Activated CD8-positive, alpha-beta memory T cell treated with anti-CD3 and anti-CD28 coated beads, Interleukin-2, amount 50 U/mL, for 48 hours (primary cell): ENCODE measurements at places on chromosomes 16 and 17.

DNA sequence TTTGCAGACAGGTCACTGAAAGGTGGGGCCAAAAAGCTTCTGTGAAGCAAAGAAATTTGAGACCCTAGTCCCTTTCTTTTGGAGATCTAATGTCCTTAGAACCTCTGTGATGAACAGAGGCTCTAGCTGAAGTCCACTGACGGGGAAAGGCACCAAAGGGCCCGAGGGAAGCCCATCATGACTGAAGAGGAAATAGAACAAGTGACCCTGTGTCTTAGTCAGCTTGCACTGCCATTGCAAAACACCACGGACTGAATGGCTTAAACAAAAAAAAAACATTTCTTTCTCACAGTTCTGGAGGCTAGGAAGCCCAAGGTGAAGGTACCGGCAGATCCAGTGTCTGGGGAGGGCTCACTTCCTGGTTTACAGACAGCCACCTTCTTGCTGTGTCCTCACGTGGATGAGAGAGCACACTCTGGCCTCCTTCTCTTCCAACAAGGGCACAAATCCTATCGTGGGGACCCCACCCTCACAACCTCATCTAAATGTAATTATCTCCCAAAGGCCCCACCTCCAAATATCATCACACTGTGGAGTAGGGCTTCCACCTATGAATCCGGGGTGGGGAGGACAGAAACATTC is 24.3 kb upstream of the ASGR2 start:
- no peak for DNase-seq

DNA sequence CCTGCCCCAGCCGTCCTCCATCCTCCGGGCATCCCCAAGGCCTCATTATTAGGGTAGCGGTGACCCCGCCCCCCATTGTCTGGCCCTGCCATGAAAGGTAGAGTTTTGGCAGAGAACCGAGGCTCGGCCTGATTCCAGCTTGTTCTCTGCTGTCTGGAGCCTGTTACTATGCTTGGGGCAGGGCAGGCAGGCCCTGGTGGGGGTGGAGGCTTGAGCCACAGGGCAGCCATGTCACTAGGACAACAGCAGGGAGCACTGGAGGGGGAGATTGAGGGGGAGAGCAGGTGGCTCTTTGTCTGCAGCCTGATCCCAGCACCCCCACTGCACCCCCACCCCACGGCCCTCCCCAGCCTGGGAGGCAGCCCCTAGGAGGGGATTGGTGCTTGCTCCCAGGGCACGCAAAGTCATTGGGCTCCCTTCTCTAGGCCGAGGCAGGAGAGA is 15.4 kb downstream of the RHBDL3 start:
- no peak for DNase-seq

- DNase-seq: no peak
These were observed 20.3 kb upstream of the SLC52A1 start for GRCh38 chr17:5055543-5055942.

GRCh38 chr17:14594690-14595089 is 293.8 kb downstream of the HS3ST3B1 start:
- DNase-seq: no peak

- no peak for DNase-seq
These were observed 21.2 kb downstream of the ERAL1 start for GRCh38 chr17:28875848-28876550.

- no peak for DNase-seq
These were observed 14.4 kb downstream of the ADAM11 start for GRCh38 chr17:44773140-44773539.

- peak; percentile 48 for DNase-seq
These were observed 1253.7 kb upstream of the CDH8 start for GRCh38 chr16:63289834-63290460.

DNA sequence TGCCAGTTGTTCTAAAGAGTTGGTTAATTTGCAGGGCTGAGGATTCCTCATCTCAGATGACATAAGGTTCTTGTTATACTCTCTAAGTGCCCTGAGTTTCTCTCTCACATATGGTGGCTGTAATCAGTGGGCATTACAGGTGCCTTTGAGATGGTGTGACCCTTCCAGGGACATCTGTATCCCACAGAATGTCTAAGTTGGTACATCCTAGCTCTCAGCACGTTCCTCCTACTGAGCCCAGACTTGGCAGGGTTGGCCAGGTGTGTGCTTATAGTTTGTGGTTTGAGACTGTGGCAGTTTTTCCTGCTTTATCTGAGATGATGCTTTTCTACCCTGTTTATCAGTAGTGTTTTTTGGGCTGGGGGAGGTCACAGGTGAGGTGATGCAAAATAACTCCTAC is 36.3 kb downstream of the SPECC1 start:
- DNase-seq: no peak

GRCh38 chr17:7846063-7846735 is 8.7 kb upstream of the TMEM88 start:
- no peak for DNase-seq

- no peak for DNase-seq
These were observed 68.4 kb downstream of the CMC2 start for GRCh38 chr16:80938004-80938878.

DNA sequence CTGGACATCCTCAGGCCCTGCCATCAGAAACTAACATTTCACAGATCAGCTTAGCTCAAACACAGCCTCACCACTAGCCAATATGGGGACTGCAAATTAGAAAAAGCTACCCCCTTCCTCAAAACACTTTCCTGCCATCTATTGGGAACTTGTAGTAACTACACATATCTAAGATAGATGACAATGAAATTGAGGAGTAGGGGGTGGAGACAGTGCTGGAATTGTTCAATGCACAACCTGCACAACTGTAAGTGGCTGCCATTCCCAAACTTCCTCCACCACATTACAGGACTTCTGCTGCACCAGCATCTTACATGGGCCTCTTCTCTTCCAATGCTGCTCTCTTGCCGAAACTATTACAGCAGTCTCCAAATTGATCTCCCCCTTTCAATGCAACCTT is 21.9 kb downstream of the AIPL1 start:
- no peak for DNase-seq

DNA sequence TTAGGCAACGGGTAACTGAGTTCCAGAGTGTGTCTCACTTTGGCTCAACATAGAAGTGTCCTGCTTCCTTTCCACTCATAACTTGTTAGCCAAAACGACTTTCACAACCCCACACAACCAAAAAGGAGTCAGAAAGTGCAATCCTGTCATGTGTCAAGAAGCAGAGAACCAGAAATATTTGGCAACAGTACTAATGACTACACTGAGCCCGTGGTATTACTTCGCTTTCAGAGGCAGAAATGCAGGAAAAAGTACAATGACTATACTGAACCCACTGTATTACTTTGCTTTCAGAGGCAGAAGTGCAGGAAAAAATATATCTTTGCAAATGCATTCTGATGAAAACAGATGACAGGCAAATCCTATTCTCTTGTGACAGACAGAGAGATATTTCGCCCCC is 484.6 kb downstream of the KIF2B start:
- DNase-seq: no peak

DNA sequence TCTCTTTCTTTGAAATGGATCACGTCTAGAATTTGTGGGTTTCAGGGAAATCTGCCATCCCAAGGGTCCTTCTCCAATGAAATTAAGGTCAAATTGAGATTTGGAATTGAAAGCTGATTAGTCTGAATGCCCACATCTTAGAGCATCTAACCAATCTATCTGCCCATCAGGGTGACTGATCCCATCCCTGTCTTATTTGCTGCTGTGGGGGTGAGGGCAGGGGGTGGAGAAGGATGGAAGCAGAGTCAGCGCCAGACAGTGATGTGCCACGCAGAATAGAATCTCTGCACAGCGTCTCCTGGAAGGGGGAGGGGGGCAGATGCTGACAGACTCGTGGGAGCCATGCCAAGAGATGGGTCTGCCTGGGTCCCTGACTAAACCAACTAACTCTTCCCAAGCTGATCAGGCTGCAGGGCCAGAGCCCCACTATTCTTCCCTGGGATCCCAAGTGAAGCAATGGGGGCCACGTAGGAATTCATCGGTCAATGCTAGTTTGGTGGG is 32.1 kb downstream of the CDK5RAP3 start:
- no peak for DNase-seq

DNA sequence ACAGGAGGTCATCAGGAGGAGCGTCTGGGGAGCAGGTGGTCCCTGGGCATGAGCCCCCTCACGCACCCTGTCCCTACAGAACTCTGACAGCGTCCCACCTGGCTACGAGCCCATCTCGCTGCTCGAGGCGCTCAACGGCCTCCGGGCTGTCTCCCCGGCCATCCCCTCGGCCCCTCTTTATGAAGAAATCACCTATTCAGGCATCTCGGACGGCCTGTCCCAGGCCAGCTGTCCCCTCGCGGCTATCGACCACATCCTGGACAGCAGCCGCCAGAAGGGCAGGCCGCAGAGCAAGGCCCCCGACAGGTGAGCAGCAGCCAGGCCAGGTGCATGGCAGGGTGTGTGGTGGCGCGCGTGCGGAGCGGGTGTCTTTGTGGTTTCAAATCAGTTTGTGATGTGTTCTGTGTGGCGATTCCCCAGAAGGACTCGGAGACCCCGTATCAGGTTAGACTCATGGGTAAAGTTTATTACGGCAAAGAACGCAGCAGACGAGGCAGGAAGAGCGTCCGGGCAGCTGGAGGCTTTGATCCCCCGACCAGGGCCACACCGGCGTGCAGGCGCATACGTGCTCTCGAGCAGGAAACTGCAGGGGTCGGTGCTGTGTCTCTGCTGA is 11.8 kb upstream of the NUDT16L1 start:
- DNase-seq: no peak

DNA sequence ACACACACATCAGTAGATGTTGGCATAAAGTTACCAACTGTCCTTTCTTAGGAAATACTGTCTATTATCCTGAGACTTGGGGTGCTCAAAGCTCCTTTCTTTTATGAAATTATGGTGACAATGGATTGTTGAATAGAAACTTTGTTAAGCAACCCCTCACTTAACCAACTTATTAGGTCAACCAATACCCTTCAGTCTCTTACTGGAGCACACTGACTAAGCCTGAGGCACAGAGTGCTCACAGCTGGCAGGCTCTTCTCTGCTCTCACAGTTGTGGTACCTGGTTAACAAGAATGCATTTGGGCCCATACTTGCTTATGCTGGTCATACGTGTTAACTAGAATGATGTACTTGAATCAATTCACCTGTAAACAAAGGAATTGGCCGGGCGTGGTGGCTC is 24.8 kb downstream of the CD300LF start:
- DNase-seq: no peak

GRCh38 chr17:32658470-32659418 is 172.0 kb downstream of the CDK5R1 start:
- no peak for DNase-seq

- no peak for DNase-seq
These were observed 171.7 kb downstream of the HAPSTR1 start for GRCh38 chr16:9262941-9263715.

GRCh38 chr16:58652741-58653140 is 23.1 kb upstream of the CNOT1 start:
- DNase-seq: no peak

DNA sequence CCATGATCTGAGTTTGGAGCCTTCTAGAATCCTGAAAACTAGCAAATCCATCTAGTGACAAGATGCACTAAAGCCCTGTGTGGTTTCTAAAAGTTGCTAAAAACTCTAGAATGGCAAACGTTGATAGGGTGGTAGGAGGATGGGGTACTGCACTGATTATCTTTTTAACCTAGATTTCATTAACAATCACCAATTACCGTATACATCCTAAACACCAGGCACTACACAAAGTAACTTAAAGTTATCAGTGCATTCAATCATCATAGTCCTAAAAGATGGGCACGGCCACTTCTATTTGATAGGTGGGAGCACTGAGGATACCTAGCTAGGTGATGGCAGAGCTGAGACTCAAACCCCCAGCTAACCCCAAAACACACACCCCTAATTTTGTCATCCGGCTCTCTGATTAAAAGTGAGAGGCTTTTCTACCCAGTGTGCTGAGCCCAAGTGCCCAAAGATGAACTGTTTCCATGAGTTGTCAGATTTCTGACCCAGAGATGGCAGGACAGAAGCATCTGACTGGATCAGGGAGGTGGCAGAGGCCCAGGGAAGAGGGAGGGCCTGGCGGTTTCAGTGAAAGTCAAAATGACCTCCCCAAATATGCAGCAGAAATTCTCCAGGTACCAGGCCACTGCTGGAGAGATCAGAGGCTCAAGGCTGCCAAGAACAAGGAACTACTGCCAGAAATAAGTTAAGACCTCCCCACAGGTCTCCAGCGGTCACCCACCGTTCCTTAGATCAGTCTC is 396.8 kb downstream of the SOX9 start:
- DNase-seq: no peak

GRCh38 chr17:63434951-63435571 is 11.0 kb downstream of the CYB561 start:
- no peak for DNase-seq

- no peak for DNase-seq
These were observed 79.6 kb upstream of the CACNG5 start for GRCh38 chr17:66755101-66755943.

DNA sequence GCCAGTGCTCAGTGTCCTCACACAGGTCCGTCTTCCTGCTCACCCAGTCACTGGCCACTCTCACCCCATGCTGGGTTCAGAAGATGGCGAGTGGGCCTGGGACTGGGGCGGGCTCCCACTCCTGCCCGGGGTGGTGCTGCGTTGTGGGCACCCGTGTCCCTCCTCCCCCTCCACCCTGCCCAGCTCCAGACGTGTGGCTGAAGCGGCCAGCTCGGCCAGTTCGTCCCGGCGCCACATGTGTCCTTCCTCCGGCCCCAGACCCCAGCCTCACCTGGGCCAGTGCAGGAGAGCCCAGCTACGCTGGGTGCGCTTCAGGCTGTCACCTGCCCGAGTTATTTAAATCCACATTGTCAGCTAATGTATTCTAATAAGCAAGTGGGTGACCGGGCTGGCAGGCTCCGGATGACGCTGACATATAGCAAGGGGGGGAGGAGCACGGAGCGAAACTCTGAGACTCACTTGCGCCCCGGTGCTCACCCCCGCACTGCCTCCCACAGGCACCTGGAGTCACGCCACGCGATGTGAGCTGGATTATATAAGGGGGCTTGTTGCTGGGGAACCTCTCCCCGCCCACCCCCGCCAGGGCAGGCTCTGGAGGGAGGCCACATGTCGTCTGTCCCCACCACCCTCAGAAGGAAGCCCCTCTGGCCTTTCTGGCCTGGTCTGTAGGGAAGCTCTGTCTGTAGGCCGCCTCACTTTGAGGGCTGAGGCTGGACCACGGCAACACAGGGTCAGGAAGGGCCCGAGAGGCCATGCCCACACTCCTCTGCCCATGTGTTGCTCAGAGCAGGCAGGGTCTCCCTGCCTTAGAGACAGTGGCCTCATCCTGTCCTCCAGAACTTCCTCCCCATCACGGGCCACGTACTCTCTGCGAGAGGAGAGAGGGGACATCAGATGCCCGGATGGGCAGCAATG is 7.1 kb upstream of the BAIAP2 start:
- DNase-seq: no peak

DNA sequence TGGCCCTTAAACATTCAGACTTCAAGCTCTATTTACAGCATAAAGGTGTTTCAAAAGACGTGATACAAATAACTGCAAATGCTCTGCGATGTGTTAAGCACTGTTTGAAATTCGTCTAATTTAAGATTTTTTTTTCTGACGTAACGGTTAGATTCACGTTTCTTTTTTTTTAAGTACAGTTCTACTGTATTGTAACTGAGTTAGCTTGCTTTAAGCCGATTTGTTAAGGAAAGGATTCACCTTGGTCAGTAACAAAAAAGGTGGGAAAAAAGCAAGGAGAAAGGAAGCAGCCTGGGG is 681 bp upstream of the MAPT start:
- no peak for DNase-seq

- no peak for DNase-seq
These were observed 51.8 kb upstream of the KDM6B start for GRCh38 chr17:7782240-7782639.
